Amniotic stem cell (primary cell): ENCODE measurements at places on chromosomes 3 and 15.

DNA sequence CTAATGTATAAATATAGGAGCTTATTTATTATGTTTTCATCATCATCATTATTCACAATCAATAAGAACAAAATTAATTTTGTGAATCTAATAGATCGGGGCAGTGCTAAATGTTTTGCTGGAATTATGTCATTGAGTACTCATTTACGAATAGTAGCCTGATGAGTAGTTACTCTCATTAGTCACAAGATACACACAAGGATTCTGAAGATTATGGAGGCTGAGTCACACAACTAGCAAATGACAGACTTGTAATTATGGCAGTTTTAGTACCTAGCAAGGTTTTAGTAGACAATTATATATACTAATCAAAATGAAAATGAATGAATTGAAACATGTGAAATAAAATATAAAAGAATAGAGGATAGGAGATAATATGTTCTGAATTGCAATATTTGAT lies 954.2 kb downstream of the CADM2 start:
- DNase-seq = no peak

DNA sequence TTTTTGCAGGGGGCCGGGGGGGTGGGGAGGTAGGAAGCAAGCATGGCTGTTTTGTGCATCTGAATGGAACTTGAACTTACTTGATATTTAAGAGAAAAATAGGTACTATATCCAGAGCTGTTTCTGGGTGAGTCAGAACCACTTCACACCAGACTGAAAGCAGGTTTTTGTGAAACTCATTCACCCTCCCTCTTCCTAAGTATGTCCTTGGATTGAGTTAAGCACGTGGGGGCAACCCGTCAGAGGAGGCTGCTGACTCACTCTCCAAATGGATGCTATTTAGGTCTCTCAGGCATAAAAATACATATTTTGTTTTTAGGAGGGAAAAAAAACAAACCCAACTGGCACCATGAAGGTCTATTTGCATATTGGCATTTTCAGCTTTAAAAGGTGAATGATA lies 270.3 kb downstream of the RYR3 start:
- no peak for DNase-seq

DNA sequence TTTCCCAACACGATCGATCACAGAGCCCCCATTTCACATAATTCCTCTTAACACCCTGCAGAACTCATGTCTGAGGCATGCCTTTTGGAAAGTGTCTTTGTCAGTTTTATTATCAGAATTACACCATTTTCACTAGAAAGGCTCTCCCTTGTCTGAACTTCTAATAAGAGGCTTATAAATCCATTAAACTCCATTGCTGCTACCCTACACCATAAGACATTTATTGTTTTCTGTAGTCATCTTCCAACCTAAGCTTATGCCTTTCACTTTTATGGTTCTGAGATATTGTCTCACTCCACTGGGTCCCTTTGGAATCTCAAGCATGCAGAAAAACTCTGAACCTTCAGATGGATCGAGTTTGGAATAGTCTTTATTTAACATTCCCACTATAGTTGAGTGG lies 50.2 kb upstream of the TPM1 start:
- DNase-seq = no peak

- no peak for DNase-seq
Measured at GRCh38 chr3:30349507-30349906, 256.9 kb upstream of the TGFBR2 start.

DNA sequence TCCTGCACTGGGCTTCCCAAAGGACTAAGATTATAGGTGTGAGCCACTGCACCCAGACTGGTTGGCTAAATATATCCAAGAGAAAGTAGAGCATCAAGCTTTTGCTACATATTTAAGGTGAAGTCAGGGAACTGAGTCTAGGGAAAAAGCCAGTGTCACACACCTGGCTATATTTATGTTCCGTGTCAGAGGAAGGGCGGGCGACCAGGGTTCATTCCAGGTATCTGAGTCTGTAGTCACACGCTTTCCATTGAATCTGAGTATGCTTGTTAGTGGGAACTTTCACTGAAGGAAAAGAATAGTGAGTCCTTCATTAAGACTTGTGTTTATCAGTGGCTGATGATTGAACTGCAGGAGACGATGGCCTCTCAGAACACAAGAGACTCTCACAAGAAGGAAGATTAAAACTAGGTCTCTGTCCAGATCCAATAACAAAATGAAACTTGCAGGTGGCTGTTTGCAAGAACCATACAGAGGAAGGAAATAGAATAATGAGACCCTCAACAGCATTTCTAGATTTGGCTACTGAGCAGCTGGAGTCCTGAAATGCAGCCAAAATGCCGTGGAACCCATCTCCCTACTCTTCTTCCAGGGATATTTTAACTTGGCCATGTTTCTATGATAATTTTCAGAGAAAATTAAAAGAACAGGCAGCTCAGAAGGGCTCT lies 276.3 kb downstream of the THSD4 start:
- DNase-seq = no peak

DNA sequence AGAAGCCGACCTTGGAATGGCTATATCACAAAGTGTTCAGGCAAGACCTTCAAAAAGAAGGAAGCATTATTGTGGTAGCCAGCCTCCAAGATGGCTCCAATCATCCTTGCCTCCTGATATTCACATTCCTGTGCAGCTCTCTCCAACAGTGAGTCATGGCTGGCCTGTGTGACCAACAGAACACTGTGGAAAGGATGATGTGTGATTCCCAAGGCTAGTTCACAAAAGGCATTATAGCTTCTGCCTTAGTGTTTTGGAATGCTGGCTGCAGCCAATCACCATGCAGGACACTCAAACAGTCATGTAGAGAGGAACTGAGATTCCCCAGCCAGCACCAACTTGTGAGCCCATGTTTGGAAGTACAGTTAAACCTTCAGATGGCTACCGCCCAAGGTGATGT lies 102.6 kb downstream of the EFL1 start:
- peak; percentile 94 for DNase-seq

- no peak for DNase-seq
Measured at GRCh38 chr15:70514251-70514650, 249.1 kb downstream of the UACA start.

- no peak for DNase-seq
Measured at GRCh38 chr15:87648278-87648677, 608.3 kb downstream of the NTRK3 start.
